ENCODE measurements at places on chromosomes 2 and 18.

- DNase-seq: no peak
These were observed 241.5 kb upstream of the GCFC2 start for GRCh38 chr2:75952173-75952572.

DNA sequence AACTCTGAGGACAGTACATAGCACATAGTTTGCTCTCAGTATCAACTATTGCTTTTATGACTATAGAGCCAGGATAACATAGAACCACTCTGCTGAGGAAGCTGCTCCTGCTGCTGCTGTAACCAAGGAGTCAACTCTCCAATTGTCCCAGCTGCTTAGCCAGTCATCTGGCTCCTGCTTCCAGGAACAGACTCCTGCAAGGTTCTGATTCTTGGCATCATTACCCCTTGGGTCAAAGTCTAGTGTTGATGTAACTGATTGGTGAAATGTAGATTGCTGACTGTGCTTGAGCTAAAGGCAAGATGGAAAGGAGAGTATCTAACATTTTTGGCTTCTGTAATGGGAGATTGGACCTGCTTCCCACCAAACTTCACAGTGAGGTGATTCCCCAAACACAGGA, 261.9 kb upstream of the FSHR start:
- no peak for DNase-seq

GRCh38 chr2:140454717-140455116, 1674.5 kb upstream of the NXPH2 start:
- DNase-seq: no peak

DNA sequence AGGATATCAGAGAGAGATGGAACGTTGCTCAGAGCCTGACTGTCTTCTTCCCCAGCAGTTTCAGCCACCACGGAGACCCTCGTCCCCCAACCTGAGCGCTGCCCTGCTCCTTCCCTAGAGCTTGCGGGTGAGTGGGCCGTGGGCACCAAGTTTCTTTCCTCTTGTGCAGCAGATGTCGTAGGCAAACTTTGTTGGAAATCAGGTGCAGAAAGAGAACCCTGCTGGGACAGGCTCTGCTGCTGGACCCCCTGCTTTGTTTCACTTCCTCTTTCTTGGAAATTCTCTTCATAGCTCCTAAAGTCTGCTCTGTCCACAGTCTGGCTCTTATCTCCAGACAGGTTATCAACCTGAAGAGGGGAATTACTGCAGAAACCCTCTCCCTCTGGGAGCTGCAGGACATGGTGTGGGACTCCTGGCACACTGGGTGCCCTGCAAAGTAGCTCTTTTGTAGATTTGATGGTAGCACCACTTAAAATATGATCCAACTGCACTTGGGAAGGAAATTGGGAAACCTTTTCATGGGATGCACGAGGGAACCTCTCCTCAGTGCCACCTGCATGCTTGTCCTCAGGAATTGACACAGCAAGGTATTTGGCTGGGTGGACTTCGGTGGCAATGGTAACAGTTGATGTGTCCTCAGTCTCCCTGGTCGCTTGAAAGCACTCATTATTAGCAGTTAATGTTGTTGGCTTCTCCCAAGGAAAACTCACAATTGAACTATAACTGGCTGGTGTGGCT, 92.2 kb downstream of the ALPK2 start:
- DNase-seq: no peak

DNA sequence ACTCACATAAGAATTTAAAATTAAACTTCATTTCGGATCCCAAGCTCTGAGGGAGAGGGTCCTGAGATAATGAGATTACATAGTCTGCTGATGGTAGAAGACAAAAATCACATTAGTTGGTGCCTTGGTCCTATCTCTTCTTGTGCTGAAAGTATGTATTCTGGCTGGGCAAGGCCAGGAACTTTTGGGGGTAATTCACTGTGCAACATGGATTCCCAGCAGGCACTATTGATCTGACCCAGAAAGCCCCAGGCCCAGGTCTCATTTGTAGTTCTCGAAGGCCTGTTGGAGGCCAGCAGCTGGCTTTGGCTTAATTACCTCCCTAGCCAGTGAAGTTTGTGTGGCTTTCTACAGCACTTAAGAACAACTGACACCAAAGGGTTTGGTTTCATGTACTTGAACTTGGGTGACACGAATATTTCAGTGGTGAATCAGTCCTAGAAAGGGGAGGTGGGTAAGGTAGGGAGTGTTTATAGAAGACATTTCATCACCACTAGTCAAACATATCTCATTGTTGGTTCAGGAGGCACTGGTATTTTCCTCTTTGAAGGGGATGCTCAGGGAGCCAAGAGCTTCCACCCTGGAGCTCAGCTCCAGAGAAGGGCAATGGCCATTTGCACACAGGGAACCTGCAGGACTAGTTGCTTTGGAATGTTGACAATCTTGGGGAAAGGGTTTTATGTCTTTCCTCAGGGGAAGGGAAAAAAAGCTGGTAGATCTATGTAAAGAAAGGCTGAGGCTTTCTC, 217.8 kb downstream of the OSR1 start:
- no peak for DNase-seq
